ENCODE measurements at places on chromosomes 4 and X.

DNA sequence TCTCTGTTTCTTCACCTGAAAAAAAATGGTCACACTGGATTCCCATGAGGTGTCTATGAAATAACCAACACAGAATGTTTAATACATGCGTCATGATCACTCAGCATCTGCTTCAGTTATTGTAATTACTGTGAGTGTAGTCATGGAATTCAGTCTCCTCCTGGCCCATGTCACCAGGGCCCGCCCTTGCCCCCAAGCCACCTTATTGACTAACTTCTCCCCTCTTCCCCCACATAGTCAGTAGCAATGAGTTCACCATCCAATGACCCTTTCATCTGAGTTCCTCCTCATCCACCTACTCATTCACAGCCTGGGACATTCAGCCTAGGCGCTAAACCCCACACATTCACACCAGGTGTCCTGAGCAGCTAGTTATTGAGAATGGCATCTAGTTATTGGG lies 15.6 kb downstream of the PNMA6F start:
- DNase-seq = no peak

- peak; percentile 4 for DNase-seq
These were observed 34.4 kb upstream of the CDKL5 start for GRCh38 chrX:18390941-18391538.

DNA sequence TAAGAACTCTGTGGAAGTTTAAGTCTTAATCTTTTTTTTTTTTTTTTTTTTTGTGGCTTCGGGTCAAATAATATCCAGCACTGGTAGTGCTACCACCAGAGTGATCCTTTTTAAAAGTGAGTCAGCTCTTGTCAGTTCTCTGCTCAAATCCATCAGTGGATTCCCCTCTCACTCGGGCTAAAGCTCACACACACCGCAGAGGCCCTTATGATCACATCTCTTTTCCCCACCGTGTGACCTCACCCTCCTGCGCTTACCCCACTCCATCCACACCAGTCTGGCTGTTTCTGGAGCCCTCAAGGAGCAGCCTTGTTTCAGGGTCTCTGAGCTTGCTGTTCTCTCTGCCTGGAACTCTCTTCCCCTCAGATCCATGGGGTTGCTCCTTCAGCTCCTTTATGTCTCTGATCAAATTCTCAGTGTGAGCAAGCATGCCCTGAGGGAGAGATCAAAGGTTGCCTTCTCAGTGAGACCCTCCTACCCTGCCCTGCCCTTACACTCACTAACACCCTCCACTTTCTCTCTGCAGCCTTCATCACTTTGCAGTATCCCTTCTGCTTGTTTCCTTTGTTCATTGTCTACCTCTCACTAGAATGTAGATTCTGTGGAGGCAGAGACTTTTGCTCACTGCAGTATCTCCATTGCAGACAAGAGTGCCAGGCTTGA lies 19.8 kb upstream of the BEND4 start:
- no peak for DNase-seq

DNA sequence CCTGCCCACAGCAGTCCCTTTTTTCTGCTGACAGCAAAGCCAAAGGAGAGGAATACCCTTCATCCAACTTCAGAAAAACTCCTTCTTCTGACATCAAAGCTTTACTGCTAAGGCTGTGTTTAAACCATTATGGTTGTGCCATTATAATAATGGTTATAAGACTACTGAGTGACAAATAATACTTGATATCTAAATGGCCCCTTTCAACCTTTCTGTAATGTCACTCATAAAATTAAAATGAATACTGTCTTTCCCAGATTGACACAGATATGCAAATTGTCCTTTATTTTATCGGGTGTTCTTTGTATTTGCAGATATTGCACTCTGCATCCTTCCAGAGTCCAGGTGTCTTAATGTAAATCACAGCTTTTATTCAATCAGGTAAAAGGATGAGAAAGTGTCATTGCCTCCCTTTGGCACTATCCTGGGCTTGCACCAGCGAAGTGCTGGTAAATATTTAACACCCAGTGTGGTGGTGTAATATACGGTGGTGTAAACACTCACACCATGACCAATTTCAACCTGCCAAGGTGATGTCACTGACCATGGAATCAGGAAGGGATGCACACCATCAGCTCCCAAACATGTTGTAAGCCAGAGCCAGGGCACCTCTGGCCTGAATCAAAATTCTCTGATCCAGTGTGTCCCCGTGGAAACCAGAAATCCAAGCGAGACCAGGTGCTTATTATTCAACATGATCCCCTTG lies 139.4 kb upstream of the TENM3 start:
- DNase-seq = no peak

GRCh38 chr4:153589703-153590595 lies 94.1 kb upstream of the TLR2 start:
- DNase-seq = no peak

- DNase-seq = no peak
These were observed 37.6 kb downstream of the PDHA1 start for GRCh38 chrX:19381326-19381725.

DNA sequence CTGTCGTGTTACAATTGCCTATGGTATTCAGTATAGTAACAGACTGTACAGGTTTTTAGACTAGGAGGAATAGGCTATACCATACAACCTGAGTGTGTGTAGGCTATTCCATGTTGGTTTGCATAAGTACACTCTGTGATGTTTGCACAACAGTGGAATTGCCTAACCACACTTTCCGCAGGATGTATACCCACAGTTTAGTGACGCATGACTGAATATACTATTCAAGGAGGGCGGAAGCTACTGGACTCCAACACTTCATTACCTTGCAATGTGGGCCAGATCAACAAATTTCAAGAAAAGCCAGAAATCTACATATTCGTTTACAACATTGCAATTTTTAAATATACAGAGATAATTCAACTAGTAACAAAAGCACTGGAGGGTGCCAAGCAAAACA lies 317.2 kb downstream of the PDGFC start:
- DNase-seq = no peak

DNA sequence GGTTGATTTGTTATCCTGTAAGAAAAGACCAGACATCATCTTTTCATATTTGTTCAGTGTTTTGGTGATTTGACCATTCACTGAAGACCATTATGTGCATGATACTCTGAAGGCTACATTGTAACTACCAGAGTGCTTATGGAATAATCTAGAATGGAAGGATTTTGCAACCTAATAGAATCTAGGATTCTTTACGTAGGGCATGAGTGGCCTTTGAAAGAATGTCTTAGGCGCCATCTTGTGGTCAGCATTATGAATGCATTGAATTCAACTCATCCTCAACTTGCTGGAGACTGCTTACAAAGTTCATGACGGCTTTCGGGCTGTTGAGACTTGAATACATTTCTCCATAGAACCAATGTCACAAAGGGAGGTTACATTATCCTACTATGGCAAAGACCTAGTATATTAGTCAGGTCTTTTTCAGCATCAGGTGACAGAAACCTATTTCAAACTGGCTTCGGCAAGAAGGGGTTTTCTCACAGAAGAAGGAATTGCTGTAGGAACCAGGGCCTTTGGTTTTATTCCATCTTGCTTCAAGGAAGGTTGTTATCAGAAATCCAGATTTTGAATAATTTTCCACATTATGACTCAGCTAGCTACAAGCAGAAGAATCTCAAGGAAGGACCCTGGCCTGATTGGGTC lies 104.1 kb downstream of the GPAT3 start:
- no peak for DNase-seq

GRCh38 chr4:158758142-158758541 lies 10.7 kb upstream of the FNIP2 start:
- no peak for DNase-seq

Data from stimulated activated CD8-positive, alpha-beta memory T cell treated with anti-CD3 and anti-CD28 coated beads, Interleukin-15, amount 100 ng/mL, for 4 hours (primary cell).